ENCODE measurements at places on chromosomes 1 and 21.

- DNase-seq = no peak
Observed at GRCh38 chr1:4971666-4972065, 317.3 kb downstream of the AJAP1 start.

DNA sequence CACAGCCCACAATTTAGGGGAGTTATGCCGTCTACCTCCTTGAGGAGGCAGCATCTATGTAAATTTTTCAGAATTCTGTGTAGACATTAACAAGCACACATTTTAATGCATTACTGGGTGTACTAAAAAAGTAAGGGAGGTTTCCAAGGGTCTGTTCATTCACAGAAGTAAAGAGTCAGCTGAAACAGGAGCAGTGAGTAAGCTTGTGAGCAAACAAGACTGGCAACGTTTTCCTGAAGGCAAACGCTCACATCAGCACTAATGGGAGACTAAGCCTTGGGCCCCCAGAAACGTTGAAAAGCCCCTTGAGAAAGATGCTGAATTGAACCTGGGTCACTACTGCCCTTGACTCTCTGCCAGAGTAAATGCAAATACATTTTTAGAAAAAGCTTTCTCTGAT, 25.7 kb downstream of the RPRD2 start:
- DNase-seq = no peak

DNA sequence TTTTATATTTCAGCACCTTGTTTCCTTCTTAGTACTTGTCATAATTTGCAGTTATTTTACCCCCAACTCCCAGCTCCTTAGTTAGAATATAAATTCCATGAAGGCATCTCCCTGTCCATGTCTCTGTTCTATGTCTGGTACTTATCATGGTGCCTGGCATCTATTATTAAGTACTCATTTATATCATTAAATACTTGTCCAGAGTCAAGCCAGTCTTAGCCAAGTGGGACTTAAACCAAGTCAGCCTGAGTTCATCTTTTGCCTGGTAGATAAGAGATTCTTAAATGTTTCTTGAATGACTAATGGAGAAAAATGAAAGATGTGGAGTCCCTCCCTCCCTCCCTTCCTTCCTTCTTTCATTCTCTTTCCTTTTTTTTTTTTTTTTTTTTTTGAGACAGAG, 9.4 kb downstream of the SLC25A44 start:
- peak; percentile 83 for DNase-seq

- no peak for DNase-seq
Observed at GRCh38 chr21:33892853-33893252, 22.8 kb downstream of the ATP5PO start.

DNA sequence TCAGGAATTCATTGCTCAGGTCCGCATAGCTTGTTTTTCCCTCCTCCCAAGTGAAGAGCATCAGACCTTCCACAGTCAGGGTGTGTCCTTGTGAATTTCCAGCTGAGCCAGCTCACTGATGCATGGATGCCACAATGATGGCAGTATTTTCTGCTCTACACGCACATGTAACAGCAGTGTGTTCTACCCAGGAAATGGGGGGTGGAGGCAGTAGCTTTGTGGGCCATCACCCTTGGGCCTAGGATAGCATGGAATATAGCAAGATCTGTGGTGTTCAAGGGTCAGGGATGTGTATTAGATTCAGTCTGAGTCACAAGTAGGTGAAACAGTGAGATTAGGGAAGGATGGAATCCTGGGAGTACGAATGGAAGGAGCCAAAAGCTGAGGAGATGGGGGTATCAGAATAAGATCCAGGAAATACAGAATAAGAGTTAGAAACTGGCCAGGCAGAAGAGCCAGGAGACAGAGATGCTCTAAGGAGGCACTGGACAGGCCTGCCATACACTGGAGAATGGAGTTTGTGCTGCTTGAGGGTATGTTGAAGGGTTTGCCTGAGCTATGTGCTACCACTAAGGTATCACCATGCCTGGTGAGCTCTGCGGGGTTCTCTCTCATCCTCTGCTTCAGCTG, 90.6 kb upstream of the CNIH3 start:
- DNase-seq = peak; percentile 26

- no peak for DNase-seq
Observed at GRCh38 chr1:51715369-51715768, 98.5 kb downstream of the OSBPL9 start.

DNA sequence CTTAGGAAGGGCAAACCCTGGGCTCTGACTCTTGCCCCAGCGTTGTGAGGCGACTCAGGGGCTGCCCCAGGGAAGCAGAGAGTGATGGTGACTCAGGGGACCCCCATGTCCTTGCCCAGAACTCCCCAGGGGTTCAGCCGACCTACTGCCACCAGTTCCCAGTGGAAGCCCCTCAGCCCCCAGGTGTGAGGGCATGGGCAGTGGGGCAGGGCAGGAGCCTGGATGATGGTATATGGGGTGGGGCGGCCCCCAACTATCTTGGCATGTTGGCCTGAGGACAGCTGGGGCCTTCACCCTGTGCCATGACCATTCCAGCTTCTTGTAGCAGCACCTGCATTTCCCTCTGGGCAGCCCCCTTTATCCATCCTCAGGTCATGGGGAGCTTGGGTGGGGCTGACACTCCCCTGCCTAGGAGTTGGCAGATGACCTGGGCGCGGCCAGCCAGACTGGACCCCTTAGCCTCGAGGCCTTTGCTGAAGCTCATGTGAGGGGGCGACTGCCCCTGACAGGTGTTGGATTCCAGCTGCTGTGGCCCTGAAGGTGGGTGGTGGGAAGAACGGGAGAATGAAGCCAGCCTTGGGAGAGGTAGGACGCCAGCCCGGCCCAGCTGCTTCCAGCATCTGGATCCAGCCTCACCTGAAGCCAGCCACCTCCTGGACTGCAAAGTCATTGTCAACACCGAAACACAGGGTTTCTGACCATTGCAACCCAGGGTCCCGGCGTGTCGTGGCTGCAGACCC, 1.8 kb upstream of the FNDC10 start:
- no peak for DNase-seq

DNA sequence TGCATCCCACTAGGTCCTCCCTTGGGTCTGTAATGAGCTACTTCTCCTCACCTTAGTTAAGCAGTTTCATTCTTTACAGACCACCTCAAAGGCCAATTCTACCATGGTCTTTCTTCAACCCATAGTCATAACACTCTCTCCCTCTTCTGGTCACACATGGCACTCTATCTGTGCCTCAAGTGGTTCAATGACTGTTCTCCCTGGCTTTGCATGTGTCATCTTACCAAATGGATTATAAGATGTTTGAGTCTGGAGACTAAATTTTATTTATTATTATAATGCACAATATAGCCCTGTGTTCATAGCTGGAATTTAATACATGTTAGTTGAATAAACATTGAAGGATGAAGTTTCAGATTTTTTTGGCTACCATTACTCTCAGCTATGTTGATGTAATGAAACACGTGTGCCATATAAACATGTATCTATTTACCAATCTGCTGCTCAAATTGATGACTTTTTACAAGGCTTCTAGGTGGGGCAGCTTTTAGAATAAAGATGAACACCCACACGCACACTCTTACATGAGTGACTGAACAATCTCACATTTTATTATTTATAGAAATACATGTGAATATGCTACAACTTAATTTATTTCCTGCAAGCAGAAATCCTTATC, 102.1 kb downstream of the RUNX1 start:
- no peak for DNase-seq

- DNase-seq = no peak
Observed at GRCh38 chr1:234856845-234857245, 246.9 kb upstream of the IRF2BP2 start.

GRCh38 chr1:59915516-59915915, 11.1 kb downstream of the CYP2J2 start:
- no peak for DNase-seq

DNA sequence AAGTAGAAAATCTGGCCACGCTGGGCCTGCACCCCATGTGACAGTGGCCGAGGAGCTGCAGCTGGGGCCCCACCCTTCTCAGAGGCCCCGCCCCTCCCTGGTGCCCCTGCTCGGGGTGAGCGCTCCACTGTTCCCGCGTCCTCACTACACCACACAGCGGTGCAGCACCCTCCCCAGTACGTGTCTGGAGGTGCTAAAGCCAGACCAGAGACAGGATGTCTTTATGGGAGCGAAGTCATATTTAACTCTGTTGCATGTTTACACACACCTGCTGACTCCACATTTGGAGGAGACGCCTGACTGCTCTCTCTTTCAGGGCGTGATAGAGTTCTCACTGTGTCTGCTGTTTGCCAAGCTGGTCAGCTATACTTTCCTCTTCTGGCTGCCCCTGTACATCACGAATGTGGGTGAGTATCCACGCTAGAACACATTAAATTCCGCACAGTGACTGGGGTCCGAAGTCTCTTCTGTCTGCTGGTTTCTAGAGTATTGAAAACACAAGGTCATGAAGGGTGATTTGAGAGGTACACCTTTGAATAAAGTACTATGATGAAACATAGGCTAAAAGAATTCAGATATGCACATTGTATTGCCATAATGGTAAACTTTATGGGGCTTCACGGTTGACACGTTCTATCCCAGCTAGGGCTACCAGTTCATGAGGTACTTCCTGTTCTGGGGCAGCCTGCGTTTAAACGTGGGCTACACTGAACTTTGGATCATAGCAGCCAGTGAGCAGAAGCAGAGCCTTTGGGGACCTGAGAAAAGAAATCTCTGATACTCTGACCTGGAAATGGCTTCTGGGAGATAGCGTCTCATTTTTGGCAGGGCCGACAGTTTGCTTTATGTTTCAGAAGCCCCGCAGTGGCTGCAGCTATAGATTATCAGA, 48.4 kb downstream of the SLC37A1 start:
- DNase-seq = no peak

- DNase-seq = peak; percentile 42
Observed at GRCh38 chr1:172727956-172728603, 69.2 kb downstream of the FASLG start.

DNA sequence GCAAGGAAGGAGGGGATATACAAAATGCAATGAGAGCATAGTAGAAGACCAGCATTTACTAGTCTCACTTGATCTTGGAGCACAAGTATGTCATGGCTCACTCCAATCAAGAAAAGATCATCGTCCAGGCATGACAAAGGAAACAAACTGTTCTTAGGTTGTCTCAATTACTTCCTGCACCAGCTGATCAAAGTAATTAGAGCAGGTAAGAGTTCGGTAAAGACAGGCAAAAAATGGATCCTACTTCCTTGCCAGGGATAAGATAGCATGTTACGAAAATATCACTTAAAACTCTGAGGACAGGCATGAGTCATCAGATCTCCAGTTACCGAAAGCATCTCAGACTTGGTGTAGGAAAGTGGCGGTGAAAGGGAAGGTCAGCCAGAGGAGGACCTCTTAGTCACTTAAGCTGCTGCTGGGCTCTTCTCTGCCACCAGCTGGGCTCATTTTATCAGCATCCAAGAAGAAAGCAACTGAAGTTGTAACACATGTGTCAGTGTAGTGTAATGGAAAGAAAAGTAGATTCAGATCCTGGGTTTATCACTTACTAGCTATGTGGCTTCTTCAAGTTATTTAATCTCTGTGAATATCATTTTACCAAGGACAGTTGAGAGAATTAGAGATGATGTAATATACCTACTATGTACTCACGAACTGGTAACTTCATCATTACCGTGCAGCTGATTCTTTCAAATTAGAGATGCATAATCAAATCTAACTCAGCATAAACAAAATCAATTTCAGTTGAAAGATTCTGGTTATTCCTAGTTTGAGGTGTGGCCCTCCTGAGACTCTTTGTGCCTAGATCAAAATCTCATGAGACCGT, 46.8 kb downstream of the XCL1 start:
- DNase-seq = peak; percentile 69

DNA sequence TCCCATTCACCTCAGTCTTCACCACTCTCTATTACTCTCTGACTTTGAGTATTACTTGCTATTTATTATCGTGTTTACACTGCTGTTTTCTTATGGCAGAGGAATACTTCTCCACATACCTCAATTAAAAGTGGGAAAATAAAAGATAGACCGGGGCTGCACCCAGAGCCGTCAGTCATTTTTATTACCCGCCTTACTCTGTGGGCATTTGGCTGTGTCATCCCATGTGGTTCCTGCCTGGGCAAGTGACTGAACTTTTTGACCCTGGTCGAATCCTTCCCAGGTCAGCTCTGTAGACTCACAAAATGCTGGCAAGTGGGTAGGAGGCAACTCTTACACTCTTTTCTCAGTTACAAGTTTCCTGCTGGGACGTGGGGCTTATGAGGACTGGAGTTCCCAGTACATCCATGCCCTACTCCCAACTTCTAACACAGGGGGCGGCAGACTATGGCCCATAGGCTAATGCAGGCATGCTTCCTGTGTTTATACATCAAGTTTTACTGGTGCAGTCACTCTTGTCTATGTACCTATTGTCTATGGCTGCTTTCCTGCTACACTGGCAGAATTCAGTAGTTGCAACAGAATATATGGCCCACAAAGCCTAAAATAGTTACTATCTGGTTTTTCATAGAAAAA, 69.5 kb upstream of the KCND3 start:
- DNase-seq = no peak

GRCh38 chr1:182616130-182617013, 12.2 kb upstream of the RGS16 start:
- DNase-seq = peak; percentile 75

DNA sequence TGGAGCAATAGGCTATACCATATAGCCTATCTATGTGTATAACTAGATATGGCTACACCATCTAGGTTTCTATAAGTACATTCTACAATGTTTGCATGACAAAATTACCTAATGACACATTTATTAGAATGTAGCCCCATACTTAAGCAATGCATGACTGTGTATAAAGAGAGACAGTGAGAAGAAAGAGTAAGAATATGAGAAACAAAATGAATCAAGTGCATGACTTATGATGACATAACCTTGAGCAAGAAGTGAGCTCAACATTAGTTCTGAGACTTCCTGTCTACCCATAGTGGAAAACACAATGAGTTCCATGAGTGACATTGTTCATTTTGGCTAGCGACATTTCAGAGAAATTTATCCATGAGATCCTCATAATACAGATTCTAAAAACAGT, 10.1 kb downstream of the SLC44A5 start:
- DNase-seq = no peak

DNA sequence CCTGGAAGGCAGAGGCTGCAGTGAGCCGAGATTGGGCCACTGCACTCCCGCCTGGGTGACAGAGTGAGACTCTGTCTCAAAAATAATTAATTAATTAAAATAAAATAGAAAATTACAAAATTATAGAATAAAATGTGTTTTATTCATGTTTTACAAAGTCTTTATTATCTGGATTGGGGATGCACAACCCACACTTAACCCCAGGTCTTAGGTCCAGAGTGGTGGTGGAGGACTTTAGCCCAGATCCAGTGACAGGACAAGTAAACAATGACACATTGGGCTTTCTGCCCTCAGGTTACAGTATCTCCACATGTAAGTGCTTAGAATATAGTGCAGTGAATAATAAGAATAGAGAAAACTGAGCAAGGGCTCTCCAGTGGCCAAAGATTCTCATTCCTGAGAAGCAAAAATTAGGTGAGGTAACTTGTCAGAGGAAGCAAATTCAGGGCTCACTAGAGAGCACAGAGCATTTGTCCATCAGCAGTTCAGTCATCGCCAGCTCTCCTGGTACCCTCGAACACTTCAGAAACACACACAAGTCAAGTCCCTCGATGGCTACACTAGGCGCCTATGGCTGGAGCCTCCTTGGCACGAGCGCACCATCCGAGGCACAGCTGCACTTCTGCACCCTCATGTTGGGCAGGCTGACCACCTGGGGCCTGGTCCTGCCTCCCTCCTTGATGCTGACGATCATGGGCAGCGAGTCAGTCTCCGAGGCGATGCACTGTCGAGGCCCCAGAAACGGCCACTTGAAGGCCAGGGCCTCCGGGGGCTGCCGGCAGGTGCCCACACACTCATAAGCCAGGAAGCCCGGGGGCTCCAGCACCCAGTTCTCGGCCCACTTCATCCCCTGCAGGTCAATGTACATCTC, 2.6 kb downstream of the LEFTY1 start:
- DNase-seq = peak; percentile 18

GRCh38 chr1:235079443-235080296, 49.0 kb downstream of the TOMM20 start:
- DNase-seq = no peak
